NCI-H1694 treated with DMSO at 0.1 percent for 48 hours (cell line): ENCODE measurements at places on chromosomes 3 and 15.

DNA sequence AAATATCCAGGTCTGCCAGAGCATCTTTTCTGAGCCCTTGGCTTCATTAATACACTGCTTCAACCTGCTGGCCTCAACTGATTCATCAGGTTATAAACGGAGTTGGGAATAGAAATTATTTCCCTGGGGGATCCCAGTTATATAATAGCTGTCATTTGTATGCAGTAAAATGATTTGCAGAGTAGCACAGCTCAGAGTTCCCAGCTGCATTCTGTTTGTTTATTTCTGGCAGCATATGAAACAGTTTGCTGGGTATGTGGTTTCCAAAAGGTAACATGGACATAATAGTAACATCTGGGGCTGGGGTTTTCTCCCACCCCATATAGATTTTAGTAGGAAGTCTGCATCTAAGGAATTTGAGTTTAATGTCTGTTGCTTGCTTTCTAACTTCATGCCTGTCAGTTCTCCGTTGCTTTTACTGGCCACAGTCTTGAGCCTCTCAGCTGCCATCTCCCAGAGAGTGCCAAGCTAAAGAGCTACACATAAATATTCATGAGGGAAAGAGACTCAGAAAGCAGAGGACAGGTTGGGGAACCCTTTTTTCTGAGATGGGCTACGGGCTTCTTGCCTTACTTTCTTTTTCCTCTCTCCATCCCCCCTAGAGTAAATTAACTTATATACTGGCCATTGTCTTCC is 124.6 kb downstream of the TMEM108 start:
- DNase-seq = peak; percentile 44

DNA sequence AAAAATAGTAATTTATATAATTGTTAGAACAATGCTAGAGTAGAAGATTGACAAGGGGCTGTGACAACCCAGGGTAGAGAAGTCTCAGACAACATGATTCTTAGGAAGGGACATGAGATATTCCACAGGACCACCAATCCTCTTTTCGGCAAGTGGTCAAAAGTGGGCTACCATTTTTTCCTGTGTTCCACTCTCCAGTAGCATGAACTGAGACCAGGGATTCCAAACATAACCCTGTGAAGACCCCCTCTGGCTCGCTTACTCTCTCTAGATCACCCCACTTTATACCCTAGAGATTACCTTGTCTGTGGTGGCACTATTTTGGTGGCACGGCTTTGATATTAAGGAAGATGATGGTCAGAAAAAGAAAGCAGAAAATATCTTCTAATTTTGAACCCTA is 960 bp downstream of the GCSAM start:
- DNase-seq = no peak

- no peak for DNase-seq
These were observed 1.7 kb upstream of the PLA2G4F start for GRCh38 chr15:42157981-42158765.

DNA sequence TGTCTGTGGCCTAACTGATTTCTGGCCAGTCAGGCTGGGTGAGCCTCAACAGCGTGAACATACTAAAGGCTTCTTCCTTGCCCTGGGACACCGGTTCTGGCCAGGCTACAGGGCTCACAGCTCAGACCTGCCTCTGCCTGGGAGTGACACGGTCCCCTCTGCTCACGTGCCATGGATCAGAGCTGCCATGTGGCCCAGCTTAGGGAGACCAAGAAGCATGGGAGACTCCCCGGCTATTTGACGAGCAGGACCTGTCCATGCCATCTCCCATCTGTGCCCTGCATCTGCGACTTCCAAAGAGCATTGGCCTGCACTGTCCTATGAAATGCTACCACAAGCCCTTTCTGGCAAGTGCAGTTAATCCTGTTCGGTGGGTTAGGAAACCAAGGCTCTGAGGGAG is 57.4 kb downstream of the APBA2 start:
- DNase-seq = no peak

- DNase-seq = no peak
These were observed 144.2 kb upstream of the SOX2 start for GRCh38 chr3:181567311-181568075.

- no peak for DNase-seq
These were observed 57.7 kb downstream of the PRTG start for GRCh38 chr15:55685286-55685685.

GRCh38 chr3:72407766-72408165 is 440.5 kb downstream of the SHQ1 start:
- DNase-seq = no peak

- DNase-seq = no peak
These were observed 12.9 kb downstream of the PLS1 start for GRCh38 chr3:142609136-142609535.

DNA sequence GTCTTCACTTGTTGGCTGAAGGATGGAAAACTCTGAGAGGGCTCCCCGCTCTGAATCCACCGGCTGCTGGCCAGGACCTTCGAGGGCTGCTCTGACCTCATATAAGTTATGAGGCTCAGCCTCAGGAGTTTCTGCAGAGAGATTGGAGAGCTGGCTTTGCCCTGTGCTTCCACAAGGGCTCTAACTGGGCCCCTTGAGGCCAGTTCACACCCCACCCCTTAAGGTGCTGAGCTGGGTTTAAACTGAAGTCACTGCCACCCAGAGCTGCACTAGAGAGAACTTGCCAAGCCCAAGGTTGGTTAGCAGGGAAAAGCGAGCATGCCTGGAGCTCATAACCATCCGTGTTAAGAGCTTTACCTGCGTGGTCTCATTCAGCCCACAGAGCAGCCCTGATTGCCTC is 2.8 kb upstream of the CCDC33 start:
- no peak for DNase-seq

- no peak for DNase-seq
These were observed at the start of gene WWTR1 for GRCh38 chr3:149657926-149658743. Gene WWTR1, minus strand, starts transcription at chr3:149658025. Its CDS starts 719 bp downstream, at chr3:149657306.

- no peak for DNase-seq
These were observed 81.5 kb downstream of the SMAD3 start for GRCh38 chr15:67146875-67147381.

DNA sequence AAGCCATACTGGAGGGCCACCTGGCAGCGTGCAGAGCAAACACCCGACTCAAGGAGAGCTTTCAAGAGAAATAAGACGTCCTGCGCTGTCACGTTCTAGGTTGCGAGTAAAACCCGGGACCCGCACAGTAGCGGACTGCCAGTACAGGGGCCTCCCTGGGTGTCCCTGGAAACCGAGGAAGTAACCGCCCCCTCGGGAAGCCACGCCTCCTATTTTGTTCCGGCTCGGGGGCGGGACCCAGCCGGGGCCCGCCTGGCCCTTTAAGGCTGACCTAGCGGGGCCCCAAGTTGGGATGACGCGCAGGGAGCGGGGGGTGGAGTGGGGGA is 218 bp upstream of the MAPKAPK3 start:
- DNase-seq = no peak

- no peak for DNase-seq
These were observed 40.6 kb upstream of the RBMS3 start for GRCh38 chr3:29240248-29240647.

DNA sequence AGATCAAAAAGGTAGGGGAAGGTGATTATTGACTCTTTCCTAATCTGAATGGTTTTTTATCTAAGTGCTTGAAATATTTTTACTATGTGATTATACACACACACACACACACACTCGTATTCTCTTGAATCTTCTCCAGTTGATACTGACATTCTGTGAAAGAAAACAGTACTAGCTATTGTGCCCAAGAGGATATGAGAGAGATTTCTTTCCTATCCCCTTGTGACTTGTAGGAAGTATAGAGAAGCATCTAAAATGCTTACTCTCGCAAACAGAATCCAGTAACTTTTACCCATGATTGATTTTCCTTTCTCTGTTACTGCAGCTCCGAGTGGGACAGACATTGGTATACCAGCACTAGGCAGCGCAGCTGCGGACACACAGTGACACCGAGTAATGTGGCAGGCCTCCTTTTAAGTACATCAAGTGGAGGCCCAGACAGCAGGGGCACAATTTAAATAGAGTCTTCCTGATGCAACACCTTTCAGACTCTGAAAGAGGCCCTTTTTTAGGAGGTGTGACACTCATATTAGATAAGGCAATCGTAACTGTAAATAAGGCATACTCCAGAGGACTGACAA is 421.0 kb upstream of the CNTN4 start:
- no peak for DNase-seq

- DNase-seq = no peak
These were observed 734.2 kb downstream of the MCTP2 start for GRCh38 chr15:94965593-94965992.

DNA sequence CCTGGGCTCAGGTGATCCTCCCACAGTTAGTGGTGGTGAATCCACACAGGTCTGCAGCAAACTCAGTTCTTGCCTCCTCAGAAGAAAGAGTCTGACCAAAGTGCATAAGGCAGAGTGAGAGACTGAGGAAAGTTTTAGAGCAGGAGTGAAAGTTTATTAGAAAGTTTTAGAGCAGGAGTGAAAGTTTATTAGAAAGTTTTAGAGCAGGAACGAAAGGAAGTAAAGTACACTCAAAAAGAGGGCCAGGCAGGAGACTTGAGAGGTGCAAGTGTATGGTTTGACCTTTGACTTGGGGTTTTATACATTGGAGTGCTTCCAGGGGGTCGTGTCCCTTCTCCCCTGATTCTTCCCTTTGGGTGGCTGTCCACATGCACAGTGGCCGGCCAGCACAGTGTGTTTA is 84.2 kb downstream of the LSM3 start:
- no peak for DNase-seq

GRCh38 chr15:26011916-26012315 is 148.8 kb upstream of the ATP10A start:
- DNase-seq = no peak

GRCh38 chr15:28947221-28947674 is 61.5 kb downstream of the APBA2 start:
- DNase-seq = no peak

DNA sequence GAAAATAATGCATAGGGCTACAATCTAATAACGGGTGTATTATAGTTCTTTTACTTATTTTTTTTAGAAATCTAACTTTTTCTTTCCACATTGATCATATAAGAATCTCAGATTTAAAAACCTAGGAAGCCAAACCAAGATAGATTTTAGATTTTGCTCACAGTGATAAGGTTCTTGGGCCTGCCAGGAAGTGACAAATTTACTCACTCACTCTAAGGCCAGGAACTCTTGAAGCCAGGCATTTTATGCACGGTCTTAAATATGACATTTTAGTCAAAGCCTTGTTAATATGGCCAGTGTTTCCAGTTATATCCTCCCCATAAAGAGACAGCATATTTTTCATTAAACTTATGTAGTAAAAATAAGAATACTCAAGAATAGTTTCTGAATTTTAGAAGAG is 271.4 kb downstream of the SQOR start:
- DNase-seq = no peak
